ENCODE measurements at places on chromosomes 13 and 19.

GRCh38 chr19:11685676-11686650 lies 52.8 kb downstream of the ZNF823 start:
- no peak for DNase-seq

DNA sequence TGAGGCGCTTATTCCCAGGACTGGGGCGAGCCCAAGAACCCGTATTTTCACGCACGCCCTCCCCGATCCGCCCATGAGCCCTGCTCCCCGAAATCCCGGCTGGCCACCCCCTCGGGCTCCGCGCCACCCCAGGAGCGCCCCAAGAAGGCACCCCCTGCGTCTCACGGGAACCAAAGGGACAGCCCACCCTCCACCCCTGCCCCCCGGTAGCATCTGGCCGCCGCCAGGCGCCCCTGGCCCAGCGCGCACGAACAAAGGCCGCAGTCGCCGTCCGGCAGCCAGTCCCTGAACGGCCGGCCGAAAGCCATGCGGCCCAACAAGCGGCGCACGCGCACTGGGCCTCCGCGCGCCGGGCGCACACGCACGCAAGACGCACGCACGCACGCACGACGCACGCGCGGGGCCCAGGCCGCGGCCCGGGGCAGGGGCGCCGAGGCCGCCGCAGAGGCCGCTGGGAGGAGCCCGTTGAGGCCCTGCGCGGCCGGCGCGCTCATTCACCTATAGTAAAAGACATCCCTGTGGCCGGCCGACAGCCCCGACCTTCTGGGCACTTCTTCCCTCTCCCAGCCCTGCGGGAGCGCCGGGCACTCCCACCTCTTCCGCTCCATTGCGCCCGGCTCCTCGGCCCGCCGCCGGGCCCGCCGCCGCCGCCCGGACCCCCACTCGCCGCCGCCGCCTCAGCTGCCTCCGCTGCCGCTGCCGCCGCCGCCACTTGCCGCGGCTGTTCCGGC lies 476 bp downstream of the MBD3 start:
- DNase-seq: peak; percentile 69

- DNase-seq: no peak
These were observed 2.8 kb downstream of the GSX1 start for GRCh38 chr13:27794921-27795717.

DNA sequence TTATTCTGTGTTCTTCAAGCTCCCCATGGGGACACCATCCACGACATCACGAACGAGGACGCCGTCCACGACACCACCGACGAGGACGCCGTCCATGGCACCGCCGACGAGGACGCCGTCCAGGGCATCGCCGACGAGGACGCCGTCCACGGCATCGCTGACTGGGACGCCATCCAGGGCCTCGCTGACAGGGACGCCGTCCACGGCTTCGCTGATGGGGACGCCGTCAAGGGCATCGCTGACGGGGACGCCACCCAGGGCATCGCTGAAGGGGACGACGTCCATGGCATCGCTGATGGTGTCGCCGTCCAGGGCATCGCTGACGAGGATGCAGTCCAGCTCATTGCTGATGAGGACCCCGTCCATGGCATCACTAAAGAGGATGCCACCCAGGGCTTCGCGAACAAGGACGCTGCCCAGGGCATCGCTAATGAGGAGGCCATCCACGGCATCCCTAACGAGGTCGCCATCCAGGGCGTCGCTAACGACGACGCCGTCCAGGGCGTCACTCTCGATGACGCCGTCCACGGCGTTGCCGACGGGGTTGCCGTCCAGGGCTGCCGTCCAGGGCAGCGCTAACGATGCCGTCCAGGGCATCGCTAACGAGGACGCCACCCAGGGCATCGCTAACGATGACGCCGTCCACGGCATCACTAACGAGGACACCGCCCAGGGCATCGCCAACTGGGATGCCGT lies 949.2 kb downstream of the TUBA3C start:
- DNase-seq: no peak

GRCh38 chr13:39855236-39855635 lies 199.8 kb downstream of the COG6 start:
- DNase-seq: no peak

DNA sequence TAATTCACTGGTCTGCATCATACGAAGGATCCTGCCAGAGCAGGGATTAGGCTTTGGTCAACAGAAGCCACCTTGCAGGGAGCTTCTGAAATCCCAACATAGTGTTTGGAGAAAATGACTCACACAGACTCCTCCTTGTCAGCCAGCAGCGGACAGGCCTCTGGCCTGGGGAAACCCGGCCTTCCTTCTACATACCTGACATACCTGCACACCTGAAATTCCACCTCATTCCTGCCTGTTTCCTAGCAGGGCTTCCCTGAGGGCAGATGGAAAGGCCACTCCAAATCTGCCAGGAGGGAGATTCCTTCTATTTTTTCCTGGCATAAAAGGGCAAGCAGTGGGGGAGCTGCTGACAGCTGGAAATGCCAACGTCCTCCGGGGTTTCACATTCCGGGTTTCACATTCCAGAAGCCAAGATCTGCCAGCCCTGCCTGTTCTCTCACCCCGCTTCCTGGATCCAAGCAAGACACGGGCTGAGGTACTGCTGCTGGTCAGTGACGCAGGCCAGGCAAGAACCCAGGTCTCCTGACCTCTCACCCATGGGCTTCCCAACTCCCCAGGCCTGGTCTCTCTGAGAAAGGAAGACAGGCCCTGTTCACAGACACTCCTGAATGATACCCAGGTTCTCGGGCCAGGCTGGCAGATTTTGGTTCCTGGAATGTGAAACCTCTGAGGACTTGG lies 18.2 kb upstream of the IGFL1 start:
- no peak for DNase-seq

GRCh38 chr13:98364647-98365046 lies 187.6 kb upstream of the RNF113B start:
- no peak for DNase-seq

DNA sequence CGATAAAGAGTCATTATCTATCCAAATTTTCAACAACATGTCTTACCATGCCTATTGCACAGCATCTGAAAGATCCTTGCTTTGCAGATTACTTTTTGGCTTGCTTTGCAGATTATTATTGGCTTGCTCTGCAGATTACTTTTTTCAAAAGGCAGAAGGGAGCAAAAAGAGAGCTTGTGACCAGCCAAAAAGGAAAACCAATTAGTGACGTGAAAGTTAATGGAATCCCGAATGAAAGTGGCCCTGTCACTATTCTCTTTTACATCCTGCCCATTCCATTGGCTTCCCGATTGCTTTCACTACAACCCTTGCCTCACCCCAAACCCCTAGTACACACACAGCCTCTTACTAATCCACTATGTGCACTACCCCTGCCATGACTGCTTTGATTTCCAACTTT lies 81.3 kb downstream of the LHFPL6 start:
- DNase-seq: no peak

DNA sequence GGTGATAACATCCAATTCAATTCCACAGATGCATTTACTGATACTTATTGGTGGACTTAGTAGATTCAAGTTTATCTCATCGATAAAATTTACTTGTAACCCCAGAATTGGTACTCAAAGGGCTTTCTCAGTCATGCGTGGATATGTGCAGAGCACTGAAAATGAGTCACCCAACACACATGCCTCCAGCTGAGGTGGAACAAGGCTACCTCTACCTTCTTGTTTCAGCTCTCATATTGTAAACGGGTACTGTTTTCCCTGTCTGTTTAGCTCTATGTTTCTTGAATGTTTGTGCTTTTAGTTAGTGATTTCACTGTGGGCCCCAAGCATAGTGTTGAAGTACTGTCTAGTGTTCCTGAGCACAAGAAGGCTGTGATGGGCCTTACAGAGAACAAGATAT lies 1.5 kb downstream of the LRRC63 start:
- no peak for DNase-seq

DNA sequence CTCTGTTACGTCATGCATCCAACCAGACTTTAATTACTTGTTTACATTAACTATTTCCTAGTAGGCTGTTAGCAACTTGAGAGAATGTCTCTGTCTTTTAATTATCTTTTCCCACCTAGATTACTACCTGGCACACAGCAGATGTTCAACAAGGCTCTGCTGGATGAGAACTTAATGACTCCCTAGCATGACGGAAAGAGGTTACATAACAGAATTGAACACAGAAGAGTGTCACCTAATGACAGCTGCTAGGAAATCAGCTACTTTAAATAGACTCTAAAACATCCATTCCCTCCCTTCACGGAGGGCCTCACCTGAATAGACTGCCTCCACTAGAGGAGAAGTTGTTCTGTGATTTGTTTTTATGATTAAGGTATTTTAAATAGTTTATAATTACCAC lies 110.8 kb downstream of the TEX29 start:
- no peak for DNase-seq

GRCh38 chr13:91349992-91350911 lies 2.8 kb downstream of the MIR17HG start:
- DNase-seq: no peak

GRCh38 chr13:42054798-42055499 lies 6.5 kb downstream of the DGKH start:
- no peak for DNase-seq

GRCh38 chr19:33690378-33691029 lies 68.8 kb downstream of the CHST8 start:
- DNase-seq: peak; percentile 78

- no peak for DNase-seq
These were observed 2.3 kb downstream of the FUT2 start for GRCh38 chr19:48698046-48698445.

DNA sequence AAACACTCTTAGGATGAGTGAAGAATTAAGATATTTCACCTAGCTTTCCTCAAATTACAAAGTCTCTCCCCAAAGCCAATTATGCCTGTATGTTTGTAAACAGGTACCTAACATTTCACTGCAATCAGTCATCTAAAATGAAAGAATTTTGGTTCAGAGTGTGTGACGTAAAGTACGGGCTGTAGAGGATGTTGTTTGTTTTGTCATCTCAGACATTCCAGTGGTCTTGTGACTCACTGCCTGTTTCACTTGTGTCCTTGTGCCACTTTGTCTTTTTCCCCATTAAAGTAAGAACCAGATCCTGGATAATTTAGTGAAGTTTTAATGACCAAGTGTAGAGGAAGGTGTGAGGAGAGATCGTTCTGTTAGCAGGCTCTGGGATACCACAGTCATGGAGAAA lies 28.6 kb upstream of the EID2 start:
- DNase-seq: no peak

GRCh38 chr13:48000559-48001113 lies 437 bp downstream of the SUCLA2 start:
- DNase-seq: no peak

DNA sequence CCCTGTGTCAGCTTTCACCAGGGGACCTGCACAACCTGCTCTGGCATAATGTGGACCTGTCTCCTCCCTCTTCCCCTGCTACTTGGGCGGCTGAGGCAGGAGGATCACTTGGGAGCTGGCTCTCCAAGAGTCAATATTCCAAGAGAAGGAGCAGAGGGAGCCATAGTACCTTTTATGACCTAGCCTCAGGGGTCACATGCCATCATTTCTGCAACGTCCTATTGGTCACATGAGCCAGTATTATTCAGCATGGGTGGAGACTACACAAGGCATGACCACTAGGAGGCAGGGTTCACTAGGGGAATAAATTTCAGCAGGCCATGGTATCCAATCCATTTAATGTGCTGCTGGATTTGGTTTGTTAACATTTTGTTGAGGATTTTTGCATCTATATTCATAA lies 12.0 kb upstream of the SHFL start:
- DNase-seq: no peak

GRCh38 chr13:101511766-101512165 lies 59.3 kb downstream of the ITGBL1 start:
- no peak for DNase-seq

- DNase-seq: peak; percentile 29
These were observed 15.3 kb upstream of the SULT2A1 start for GRCh38 chr19:47901370-47901769.

GRCh38 chr13:39637890-39638289 lies 17.6 kb upstream of the COG6 start:
- no peak for DNase-seq

GRCh38 chr19:42111811-42112210 lies 20.4 kb downstream of the POU2F2 start:
- DNase-seq: no peak

DNA sequence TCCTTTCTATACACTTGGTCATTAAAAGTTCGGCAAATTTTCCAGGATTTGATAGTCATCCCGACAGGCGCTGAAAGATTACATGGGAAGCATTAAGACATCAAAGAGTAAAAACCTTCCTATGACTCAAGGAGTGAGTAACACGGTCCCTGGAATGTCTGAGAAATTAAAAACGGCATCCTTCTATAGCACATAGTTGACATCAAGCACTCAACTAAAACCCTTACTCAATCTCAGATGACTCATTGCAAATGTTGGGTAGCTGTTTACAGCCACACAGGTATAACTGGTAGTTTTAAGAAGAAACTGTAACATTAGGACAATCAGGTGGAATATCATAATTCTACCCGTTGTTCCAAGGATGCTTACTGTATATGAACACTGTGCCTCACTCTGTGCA lies 6.4 kb upstream of the LGALS13 start:
- DNase-seq: no peak

- no peak for DNase-seq
These were observed 3.5 kb downstream of the PTGER1 start for GRCh38 chr19:14471436-14472187.

DNA sequence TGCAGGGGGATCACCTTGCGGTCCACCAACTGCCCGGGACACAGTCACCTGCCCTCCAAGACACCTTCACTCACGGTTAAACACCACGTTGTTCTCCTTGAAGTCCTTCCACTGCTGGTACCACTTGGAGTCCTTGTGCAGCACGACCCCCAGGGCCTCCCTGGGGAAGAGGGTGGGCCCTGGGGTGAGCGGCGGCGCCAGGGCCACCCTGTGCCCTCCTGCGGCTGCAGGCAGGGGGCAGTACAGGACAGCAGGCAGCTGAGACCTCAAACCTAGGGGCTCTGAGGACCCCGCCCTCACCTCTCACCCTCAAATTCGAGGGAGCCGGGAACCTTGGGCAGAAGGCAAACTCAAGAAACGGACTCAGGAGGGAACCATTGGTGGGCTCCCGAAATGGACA lies 7.5 kb upstream of the CTXN1 start:
- DNase-seq: no peak

DNA sequence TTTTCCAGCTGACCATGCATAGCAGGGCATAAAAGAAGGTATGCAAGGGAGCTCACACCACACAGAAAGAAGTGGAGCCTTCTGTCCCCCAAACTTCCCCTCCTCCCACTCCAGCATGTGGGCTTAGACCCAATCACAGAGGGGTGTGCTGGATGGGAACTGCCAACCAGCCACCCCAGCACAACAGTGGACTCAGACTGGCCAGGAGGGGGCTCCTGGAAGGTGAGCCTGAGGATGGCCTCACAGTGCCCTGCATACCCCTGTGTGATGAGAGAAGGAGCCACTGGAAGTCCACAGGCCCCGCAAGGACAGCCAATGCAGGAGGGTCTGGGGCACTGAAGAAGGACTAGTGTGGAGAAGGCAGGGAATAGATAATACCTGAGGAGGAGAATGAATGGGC lies 106.9 kb upstream of the SERP2 start:
- DNase-seq: peak; percentile 71

DNA sequence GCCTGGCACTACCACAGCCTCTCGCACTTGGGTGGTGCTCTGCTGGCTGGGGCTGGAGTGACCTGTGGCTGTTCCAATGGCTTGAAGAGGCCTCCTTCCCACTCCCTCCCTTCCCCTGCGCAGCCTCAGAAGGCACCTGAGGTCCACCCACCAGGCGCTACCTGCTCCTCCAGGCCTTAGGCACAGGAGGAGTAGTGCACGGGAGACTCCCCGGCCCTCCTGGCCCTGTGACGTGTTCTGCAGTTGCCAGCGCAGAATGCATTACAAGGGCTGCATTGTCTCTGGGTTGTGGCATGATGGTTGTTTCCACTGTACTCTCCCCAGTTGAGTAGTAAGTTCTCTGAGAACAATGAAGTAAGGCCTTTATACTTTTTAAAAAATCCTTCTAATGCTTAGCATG lies 128.6 kb downstream of the TEX29 start:
- DNase-seq: no peak

- peak; percentile 54 for DNase-seq
These were observed 400.0 kb upstream of the TSHZ3 start for GRCh38 chr19:31749231-31749630.
